Neural progenitor cell (in vitro differentiated cells): ENCODE measurements at places on chromosomes 7 and 10. TPM values are rescaled to one million over a fixed set of nuclear protein-coding genes. Genes with fewer than 3 reads are reported as not detected.

GRCh38 chr7:136009488-136010079 is 32.4 kb upstream of the MTPN start:
- H3K27ac ChIP-seq = no peak overlapping the region
- H3K4me1 ChIP-seq = no peaks in the 10 kb centered on the region
- DNase-seq = peak; percentile 69
- H3K36me3 ChIP-seq = no peaks in the 10 kb centered on the region
- no peak overlapping the region for H3K4me3 ChIP-seq
- H3K27me3 ChIP-seq = no peaks in the 10 kb centered on the region

- DNase-seq = no peak
- H3K36me3 ChIP-seq = no peaks in the 10 kb centered on the region
- no peaks in the 10 kb centered on the region for H3K27me3 ChIP-seq
- peaks cover 24% of the 10 kb centered on the region for H3K4me1 ChIP-seq
Measured at GRCh38 chr10:32960022-32960421, 2.0 kb upstream of the ITGB1 start.

- DNase-seq = no peak
- no peak overlapping the region for H3K4me3 ChIP-seq
- H3K4me1 ChIP-seq = no peaks in the 10 kb centered on the region
Measured at GRCh38 chr7:14598978-14599377, 303.6 kb downstream of the DGKB start.

TMEM184A gene
- 0.17 and 0.22 TPM in 2 replicates for total RNA-seq

GRCh38 chr10:51389415-51390321 is 309.7 kb downstream of the CSTF2T start:
- H3K27me3 ChIP-seq = no peaks in the 10 kb centered on the region
- DNase-seq = peak; percentile 78
- no peaks in the 10 kb centered on the region for H3K36me3 ChIP-seq
- no peaks in the 10 kb centered on the region for H3K4me1 ChIP-seq
- no peak overlapping the region for H3K27ac ChIP-seq

- H3K27me3 ChIP-seq = no peaks in the 10 kb centered on the region
- peaks cover 55% of the 10 kb centered on the region for H3K4me1 ChIP-seq
- no peak overlapping the region for H3K4me3 ChIP-seq
- DNase-seq = peak; percentile 45
Measured at GRCh38 chr10:69866246-69866687, 64.6 kb downstream of the COL13A1 start.
